ENCODE measurements at places on chromosomes 16 and 17. TPM values are rescaled to one million over a fixed set of nuclear protein-coding genes. Genes with fewer than 3 reads are reported as not detected.
A peak's percentile ranks its signal among the peaks of the same experiment; 100 is the strongest.

TMEM98 gene
- total RNA-seq: 95.5 TPM

RDM1 gene
- total RNA-seq: not detected

- DNase-seq: peak; percentile 79
Measured at GRCh38 chr16:2500918-2501750, 12.6 kb upstream of the ATP6V0C start.

DNA sequence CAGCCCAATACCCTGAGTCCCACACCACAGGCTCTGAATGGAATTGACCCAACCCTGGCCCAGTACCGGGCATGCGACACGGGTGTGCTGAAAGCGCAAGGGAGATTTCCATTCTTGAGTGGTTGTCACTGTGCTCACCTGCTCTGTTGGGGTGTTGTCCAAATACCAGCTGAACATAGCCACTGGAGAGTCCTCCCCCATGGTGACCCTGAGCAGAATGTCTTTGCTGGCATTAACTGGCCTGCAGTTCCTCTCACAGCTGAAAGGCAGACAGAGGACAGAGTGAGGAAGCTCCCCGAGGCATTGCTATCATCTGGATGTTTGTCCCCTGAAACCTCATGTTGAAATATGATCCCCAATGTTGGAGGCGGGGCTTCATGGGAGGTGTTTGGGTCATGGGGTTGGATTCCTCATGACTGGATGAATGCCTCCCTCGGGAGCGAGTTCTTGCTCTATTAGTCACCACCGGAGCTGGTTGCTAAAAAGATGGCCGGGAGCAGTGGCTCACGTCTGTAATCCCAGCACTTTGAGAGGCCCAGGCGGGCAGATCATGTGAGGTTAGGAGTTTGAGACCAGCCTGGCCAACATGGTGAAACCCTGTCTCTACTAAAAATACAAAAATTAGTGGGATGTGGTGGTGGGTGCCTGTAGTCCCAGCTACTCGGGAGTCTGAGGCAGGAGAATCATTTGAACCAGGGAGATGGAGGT, 57.3 kb upstream of the BCO1 start:
- DNase-seq: peak; percentile 97

- no peak for DNase-seq
Measured at GRCh38 chr17:7109461-7110322, 4.9 kb downstream of the ASGR2 start.

DNA sequence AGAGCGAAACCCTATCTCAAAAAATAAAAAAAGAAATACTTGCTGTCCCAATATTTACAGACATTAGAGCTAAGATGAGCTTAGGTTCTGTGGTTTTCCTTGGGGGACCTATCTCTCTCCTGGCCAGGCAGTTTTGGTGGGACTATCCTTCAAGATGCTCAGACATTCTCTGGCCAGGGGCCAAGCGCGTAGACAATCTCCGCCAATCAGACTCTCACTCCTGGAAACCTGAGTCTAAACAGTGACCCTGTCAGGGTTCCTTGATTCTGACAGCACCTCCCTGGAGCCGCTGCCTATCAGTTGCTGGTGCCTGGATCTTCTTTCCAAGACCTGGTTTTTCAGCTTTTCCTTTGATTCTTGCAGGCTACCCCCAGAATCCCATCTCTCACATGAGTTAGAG, 45.6 kb downstream of the EMP2 start:
- no peak for DNase-seq

DNA sequence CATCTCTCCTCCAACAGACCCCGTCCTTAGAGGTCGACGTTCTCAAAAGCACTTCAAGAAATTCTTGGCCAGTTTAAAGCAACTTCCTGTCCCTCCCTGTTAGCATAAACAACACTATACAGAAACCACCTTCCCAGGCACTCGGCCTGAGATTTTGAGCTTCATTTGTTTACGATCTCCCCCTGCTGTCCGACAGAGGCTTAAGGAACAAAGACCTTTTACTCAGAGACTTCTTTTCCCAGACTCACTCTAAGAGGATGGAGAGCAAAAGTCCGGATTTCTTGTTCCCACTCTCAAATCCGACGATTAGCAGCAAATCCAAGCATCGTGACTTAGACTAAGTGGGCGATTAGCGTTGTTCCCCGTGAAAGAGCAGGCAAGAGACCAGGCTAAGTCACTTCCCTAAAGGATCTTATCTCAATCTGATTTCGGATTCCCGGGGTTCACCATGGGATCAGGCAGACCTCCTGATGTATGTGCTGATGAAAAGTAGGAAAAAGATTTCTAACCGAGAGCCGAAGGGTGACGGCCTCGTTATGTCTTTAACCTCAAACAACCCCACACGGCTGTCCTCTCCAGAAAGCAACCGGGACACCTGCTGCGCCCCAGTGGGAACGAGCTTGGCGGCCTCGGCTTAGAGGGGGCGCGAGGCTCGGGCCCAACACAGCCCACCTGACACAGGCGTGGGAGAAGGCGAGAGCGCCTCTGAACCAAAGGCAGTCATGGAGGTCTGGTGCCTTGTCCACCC, 598 bp downstream of the INPP5K start:
- DNase-seq: peak; percentile 93

- no peak for DNase-seq
Measured at GRCh38 chr17:46818316-46818928, at the start of gene WNT3. WNT3 (minus strand) TSS chr17:46818692; CDS start chr17:46818597, 95 bp downstream.

- no peak for DNase-seq
Measured at GRCh38 chr17:17196776-17197175, 9.4 kb downstream of the PLD6 start.

DNA sequence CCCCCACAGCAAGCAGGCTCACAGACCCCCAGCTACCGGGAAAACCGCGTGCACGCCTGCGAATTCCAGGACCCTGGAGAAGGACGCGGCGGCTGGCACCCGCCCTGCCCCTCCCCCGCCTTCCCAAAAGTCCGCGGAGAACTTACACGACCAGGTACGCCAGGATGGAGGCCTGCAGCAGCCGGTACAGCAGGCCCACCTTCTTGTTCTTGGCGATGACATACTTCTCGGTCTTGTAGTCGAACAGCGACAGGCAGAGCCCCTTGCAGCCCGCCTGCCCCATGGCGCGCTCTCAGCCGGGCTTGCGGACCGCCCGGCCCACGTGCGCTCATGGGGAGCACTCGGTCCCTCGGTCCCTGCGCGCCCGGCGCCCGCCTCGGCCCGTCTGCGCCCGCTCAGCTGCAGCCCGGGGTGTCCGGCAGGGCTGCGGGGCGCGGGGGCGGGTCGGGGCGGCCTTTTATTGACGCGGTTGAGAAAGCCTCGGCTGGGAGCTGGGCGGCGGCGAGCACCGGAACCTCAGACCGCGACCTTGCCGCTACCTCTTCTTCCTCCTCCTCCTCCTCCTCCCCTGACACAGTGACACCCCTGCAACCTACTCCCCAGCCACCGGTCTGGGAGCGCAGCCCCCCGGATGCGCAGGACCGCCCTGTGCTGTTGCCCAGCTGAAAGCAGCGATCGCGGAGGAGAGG, at the start of gene P2RX5:
P2RX5 (minus strand) TSS at position 433 of the 689 bp plus-strand sequence; CDS start at position 283, 150 bp downstream.
- DNase-seq: no peak

PRSS53 gene
- total RNA-seq: 2.8 TPM

DNA sequence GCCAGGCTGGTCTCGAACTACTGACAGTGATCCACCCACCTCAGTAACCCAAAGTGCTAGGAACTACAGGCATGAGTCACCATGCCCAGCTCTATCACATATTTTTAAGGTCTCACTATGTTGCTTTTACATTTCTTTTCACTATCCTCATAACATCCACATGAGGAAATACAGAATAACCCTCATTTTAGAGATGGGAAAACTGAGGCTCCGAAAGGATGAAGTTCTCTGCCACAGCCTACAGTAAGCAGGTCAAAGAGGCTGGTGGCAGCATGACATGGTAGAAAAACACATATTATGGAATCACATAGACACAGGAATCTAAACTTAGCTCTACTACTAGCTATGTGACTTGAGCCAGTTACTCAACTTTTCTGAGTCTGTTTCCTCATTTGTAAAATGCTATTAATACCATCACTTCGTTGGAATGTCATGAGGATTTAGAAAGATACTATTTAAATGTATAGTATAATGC, 32.2 kb downstream of the APPBP2 start:
- DNase-seq: no peak

PDILT gene
- not detected for total RNA-seq

GRCh38 chr16:81696961-81697615, 82.0 kb upstream of the PLCG2 start:
- DNase-seq: peak; percentile 43

- no peak for DNase-seq
Measured at GRCh38 chr17:6306820-6307219, 128.1 kb downstream of the AIPL1 start.

GRCh38 chr17:33335491-33336173, 42.5 kb upstream of the ASIC2 start:
- no peak for DNase-seq

- DNase-seq: no peak
Measured at GRCh38 chr17:28989028-28989427, 16.8 kb downstream of the SEZ6 start.

DNA sequence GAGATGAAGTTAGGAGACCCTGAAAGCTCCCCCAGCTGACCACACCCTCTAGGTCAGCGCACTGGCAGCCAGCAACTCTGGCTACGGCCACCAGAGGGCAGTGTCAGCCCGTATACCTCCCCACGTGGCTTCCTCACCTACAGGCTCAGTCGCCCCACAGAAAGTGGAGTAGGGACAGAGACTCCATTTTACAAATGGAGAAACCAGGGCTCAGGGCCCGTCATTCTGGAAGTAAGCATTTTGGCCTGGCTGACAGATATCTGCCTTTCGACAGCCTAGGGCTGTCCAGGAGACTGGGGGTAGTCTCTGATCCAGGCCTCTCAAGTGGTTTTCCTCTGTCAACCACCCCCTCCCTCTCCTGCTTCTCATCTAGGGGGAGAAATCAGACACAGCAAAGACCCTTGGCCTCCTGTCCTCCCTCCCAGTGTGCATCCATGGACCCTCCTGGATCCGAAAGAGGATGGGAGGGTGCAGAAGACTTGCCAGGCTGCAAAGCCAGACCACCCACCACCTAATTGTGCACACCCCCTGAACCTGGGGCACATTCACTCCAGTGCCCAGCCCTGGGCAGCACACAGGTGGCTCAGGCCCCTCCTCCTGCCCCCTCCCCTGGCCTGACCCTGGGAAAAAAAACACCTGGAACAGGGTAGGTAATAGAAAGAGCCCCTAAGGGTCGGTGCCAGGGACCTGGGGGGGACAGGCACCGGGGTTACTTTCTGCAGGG, 3.8 kb upstream of the HAP1 start:
- DNase-seq: peak; percentile 77

TBC1D3B gene
- 3.5 TPM for total RNA-seq

- no peak for DNase-seq
Measured at GRCh38 chr16:15810411-15810810, 46.4 kb downstream of the MYH11 start.

- no peak for DNase-seq
Measured at GRCh38 chr17:73746314-73747073, 102.2 kb upstream of the SDK2 start.

DNA sequence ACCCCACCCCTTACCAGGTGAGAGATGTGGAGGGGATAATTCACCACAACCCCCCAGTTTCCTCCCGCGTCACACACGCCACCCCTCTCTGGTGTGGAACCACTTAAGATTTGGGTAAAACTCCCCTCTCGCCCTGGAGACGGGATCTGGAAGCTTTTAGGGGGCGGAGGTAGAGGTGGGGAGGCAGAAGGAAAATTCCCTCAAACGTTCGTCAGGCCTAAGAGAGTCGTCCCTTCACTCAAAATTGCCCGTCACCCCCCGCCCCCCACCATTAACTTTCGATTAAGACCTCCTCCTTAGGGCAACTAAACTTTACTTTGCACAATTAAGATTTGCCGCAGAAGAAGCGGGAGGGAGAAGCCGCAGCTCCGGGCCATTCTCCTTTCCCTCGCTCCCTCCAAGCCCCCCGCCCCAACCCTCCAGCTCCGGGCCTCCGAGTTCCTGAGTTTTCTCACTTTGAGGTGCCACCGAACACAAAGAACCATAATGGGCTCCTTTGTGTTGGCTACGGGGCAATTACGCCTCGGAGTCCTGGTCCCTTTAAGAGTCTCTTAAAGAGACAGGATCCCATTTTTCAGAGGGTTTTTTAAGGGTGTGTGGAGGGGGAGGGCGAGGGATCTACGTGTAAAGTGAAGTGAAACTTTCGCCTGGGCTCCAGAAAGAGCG, 985 bp upstream of the FZD2 start:
- peak; percentile 70 for DNase-seq

TNFSF13 gene
- 1.4 TPM for total RNA-seq

NPIPA5 gene
- total RNA-seq: 0.54 TPM

- no peak for DNase-seq
Measured at GRCh38 chr16:46843898-46844642, 13.1 kb upstream of the C16orf87 start.

DNA sequence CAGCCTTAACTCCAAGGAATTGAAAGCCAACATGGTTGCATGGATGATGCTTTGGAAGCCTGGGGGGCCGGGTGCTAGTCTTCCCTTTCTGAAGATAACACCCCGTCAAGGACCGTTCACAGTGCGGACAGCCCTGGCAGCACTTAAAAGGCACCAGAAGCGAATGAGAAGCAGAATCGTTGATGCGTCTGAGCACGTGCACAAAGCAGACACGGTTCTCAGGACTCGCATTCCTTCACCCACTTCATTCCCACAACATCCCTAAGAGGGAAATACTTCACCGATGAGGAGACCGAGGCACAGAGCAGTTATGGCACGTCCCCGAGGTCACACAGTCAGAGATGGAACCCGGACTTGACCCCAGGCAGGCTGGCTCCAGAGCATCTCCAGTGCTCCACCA, 14.2 kb downstream of the TRPV1 start:
- DNase-seq: no peak

DNA sequence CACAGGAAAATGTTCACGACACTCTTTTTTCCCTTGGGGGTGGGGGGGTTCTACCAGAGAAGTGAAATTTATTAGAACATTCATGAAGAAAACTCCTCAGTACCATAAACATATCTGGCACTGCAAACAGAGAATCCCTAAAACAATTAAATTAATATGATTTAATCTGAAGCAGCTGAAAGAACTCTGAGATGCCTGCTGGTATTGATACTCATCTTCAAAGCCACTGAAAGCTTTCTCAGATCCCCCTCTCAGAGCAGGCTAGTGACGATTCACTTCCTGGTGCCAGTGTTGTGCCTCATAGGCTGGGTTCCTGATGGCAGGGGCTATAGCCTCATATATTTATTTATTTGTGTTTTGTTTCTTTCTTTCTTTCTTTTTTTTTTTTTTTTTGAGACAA, 52.7 kb downstream of the MYH10 start:
- DNase-seq: no peak

GRCh38 chr16:28140788-28141618, 70.8 kb downstream of the XPO6 start:
- no peak for DNase-seq

MAPK8IP3 gene
- 45.8 TPM for total RNA-seq

DNA sequence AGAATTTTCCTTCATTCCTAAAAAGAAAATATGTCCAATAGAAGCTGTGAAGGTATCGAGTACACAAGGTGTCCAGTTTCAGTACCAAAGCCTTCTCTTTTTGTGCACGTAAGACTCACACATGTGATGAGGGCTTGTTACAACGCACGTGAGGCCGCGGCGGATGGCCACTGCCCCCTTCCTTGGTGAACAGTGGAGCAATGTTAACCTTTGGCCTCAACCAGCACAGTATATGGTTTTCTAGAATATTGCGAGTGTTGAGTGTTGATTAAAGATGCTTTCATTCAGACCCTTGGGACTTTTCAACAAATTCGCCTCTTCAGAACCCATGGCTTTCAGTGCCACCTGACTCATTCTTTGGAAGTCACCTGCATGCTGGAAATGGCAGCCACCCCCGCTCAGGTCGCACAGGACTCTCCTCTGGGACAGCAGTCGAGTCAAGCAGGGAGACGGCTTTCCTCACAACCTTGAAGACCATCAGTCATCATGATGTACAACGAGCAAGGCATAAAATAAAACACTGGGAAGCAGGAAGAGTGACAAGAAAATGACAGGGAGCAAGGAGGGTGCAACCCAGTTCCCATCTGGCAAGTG, 14.5 kb downstream of the MAP1LC3B start:
- DNase-seq: no peak

- DNase-seq: no peak
Measured at GRCh38 chr16:83727018-83727417, 80.8 kb upstream of the HSBP1 start.

Measured in fibroblast of the aortic adventitia (primary cell).